ENCODE measurements at places on chromosomes 7 and 10.
A peak's percentile ranks its signal among the peaks of the same experiment; 100 is the strongest.

GRCh38 chr7:35702541-35702940 lies 7.6 kb upstream of the HERPUD2 start:
- no peak for DNase-seq

GRCh38 chr10:114541081-114541796 lies 116.8 kb downstream of the ABLIM1 start:
- DNase-seq: peak; percentile 77

- no peak for DNase-seq
Observed at GRCh38 chr10:96172666-96173065, 42.6 kb downstream of the ZNF518A start.

- peak; percentile 23 for DNase-seq
Observed at GRCh38 chr10:86266446-86267242, 100.0 kb downstream of the GRID1 start.

GRCh38 chr7:42186151-42186550 lies 50.9 kb downstream of the GLI3 start:
- no peak for DNase-seq

DNA sequence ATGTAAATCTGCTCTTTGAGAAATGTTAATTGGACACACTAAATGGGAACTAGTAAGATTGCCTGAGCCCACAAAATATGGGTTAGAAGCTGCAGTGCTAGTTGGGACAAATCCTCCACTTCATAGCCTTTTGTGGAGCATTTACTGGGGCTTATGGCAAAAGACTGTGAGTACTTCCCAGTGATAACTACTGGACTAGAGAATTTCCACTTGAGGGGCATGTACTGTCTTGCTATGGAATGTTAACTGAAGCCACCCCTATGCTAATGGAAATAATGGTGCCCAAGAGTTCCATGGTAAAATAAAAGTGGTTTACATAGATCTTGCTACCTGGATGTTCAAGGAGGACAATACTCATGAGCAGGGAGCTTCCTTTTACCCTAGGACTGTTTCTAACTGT lies 29.3 kb downstream of the AVL9 start:
- no peak for DNase-seq

GRCh38 chr10:69538461-69538860 lies 34.8 kb downstream of the NEUROG3 start:
- no peak for DNase-seq

DNA sequence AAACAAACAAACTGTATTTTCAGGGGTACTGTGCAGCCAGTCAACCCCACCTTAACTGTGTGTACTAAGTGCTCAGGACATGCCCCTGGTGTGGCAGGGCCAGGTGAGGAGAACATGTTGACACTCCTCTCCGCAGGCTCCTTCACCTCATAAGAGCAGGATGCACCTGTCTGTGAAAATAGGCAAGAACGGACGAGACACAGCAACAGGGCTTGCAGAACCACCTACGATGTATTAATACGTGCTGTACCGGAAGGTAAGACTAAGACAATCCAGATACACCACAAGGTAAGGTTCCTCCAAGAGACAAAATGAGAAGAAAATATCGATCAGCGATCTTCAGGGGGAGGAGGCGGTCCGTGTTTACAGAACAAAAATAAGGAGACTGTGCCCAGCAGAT lies 65.8 kb upstream of the CAMK2B start:
- no peak for DNase-seq

- no peak for DNase-seq
Observed at GRCh38 chr7:17342756-17343155, 44.3 kb downstream of the AHR start.

DNA sequence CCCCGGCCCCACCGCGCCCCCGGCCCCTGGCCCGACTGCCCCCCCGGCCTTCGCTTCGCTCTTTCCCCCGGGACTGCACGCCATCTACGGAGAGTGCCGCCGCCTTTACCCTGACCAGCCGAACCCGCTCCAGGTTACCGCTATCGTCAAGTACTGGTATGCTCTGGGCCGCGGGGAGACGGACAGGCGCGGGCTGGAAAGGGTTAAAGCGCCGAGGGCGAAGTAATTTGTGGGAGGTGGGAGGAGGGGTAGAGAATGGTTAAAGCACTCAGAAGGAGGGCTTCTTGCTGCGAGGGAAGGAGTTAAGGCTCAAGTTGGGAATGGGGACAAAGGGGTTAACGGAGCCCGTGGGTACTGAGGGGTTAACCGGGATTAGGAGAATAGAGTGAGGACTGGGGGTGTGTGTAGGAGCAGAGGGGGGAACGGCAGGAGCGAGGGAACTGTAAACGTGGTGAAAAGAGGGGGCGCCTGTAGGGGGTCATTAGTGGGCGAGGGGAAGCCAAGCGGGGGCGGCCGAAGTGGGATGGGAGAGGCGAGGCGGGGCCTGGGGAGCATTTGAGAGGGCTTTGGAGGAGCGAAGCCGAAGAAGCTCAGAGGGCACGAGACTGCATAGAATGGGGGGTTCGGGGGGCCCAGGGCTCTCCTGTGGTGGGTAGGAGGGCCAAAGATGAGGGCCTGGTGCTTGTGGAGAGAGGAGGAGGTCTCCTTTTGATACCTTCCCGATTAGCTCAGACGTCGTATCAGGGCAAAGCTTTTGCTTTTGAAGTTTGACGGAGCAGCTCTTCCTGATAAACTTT lies 605 bp downstream of the SUFU start:
- DNase-seq: peak; percentile 64

GRCh38 chr7:9013940-9014339 lies 580.5 kb downstream of the NXPH1 start:
- DNase-seq: no peak

DNA sequence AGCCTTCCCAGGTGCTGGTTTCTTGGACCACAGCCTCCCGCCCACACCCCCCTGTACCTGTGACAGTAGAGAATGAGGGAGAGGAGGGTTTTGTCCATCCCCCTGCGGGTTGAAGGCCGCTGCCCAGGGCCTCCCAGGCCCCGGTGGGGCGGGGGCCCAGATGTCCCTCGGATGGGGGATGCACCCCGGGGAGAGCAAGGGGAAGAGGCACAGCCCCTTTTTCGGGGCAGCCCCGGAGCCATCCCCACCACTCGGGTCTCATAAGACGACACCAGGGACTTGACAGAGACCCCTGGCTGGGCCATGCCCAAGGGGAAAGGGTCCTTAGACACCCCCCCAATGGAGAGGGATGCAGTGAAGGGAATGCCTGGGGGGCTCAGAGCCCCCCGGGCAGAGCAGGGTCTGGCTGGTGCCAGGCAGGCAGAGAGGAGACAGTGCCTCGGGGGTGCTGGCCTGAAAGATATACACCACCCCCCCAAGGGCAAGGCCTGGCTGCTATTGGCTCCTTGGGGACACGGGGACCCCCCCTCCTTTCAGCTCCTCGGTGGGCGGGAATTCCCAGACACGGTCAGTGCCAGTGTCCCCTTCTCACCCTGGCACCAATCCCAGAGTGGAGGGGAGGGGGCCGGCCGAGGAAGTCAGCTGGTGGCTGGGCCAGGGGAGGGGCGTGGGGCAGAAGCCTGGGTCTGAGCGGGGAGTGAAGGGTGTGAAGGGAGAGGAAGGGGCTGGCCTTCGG lies 3.7 kb upstream of the SPACDR start:
- no peak for DNase-seq

DNA sequence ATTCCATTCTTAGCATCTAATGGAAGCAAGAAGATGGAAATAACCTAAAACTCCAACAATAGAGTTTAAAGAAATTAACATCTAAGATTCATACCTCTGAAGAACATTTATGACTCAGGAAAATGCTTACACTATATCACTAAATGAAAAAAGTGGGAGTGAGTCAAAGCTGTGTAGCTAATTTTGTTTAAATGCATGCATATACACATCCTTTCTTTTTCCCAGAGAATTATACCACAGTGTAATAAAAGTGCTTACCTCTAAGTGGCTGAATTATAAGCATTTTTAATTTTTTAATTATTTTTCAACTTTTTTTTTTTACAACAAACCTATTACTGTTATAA lies 44.3 kb downstream of the CCDC71L start:
- no peak for DNase-seq

DNA sequence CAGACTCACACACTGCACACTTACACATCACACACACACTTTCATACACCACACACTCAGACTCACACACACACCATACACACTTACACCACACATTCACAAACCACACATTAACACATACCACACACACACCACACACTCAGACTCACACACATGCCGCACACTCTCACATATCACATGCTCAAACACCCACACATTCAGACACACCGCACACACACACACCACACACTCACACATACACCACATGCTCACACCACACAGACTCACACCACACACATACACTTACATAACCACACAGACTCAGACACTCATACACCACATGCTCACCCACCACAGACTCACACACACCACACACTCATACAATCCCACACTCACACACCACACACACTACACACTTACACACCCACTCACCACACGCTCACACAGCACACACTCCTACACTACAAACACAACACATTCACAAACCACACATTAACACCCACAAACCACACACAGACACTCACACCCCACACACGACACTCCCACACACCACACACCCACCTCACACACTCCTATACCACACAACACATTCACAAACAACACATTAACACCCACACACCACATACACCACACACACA lies 125.4 kb downstream of the EVX1 start:
- no peak for DNase-seq

DNA sequence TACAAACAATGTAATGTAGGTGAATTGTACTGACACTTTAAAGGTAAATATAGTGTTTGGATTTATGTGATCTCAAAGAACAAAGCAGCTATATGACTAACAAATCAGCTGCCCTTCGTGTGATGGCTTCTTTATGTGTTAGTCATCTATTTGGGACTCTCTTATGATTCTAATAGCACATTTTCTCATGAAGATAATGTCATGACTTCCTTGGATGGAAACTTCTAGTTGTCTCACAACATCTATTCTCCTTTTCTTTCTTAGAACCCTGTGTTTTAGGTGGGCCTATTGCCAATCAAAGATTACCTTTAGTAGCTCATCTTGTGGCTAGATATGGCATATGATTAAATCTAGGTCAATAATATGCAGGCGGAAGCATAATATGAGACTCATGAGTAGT lies 45.0 kb downstream of the TMEM106B start:
- no peak for DNase-seq

DNA sequence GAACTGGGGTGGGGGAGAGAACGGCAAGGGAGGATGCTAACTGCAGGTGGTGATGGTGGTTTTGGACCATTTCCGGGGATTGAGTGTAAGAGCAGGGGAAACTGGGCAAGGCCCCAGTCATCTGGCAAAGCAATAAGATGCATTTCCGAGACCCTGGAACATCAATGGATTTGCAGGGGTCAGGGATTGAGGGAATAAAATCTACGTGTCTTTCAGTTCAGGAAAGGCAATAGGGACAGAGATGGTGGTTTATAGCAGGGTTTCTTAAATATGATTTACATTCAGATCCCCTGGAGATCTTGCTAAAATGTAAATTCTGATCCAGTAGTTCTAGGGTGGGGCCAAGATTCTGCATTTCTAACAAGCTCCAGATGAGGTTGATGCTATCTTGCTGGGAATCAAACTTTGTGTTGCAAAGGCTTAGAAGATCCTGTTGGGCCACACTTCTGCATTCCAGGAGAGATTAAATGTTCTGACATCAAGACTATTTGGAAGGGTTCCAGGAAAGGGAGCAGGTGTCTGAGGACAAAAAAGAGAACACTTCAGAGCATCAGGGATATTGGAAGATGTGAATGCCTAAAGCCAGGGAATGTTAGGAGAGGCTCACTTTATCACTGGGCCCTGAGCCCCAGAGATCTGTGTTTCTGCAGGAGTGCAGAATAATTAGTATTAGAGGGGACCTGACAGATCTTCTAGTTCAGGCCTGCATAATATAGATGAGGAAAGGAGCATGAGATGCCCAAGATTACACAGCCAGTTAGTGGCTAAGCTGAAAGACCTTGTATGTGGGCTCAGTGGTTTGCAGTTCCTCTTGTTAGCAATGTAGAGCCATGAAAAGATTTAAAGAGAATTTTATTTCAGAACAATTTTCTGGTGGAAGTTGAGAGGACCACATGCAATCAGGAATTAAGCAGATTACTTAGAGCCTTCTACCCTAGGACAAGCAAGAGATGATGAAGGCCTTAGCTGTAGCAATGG lies 32.4 kb downstream of the BLNK start:
- DNase-seq: no peak

GRCh38 chr10:129341087-129341486 lies 126.0 kb upstream of the MGMT start:
- DNase-seq: no peak

GRCh38 chr10:91006001-91006751 lies 85.3 kb upstream of the ANKRD1 start:
- DNase-seq: peak; percentile 61

DNA sequence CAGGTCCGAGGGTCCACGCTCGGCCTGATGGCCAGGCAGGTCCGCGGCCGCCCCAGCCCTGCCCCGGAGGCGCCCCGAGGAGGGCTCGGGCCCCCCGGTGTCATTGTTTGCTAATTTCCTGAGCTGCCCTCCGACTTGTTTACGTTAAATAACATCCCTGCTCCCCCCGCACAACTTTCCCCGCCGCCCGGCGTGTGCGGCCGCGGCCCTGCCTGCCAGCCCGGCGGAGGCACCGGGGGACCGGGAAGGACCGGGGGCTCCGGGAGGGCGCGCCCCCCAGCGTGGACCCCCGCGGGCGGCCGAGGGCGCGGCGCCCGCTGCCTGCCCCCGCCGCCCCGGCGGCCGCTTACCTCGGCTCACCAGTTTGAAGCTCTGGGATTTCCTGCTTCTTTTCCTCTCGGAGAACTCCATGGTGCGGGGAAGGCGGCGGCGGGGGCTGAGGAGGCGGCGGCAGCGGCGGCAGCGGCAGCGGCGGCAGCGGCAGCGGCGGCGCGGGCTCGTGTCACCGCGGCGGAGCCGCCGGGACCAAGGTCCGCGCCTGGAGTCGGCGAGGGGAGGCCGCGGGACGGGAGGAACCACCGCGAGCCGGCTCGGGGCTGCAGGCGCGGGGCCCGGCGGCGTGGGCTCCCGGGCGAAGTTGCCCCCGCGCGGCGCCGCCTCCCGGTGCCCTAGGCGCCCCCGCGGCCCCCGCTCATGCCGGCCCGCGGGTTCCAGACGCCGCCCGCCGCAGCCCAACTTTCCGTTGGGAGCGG lies 515 bp downstream of the BEND7 start:
- DNase-seq: no peak

- DNase-seq: no peak
Observed at GRCh38 chr7:15684871-15685270, 1.6 kb downstream of the MEOX2 start.

- no peak for DNase-seq
Observed at GRCh38 chr10:21171197-21171935, 274.3 kb upstream of the NEBL start.

Measured in ureter (tissue), 1 donor.